ENCODE measurements at places on chromosomes 1 and 21.

DNA sequence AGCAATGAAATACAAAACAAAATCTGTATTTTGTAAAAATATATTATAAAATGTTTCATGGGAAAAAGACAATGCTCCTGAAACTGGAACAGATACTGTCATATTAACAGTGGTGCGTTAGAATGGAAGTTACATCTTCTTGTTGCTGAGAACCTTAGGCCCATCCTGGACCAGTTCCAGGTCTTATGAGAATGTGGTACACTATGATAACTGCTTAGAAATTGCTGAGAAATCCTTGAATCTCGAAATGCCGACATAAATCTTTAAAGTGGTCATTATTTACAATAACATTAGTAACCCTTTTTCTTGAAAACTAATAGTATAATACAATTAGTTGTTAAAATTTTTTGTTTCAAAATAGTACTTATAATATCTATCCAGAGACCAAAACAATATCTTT, 747.9 kb upstream of the NCAM2 start:
- no peak for DNase-seq

DNA sequence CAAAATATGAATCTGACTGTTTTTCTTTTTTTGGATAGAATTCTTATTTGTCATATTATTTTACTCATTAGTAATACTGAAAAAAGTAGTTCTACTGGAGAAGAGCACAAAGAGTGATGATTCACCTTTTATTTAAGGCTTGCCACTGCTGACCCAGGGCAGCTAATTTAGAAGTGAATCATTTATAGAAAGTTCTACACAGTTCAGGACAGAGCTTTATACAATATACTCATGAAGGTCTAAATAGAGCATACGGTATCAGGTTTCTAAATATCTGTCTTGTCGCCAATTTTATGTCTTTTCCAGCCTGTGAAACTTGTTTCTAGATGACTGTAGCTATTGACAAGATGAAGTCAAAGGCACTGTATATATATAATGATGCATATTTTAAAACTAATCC, 25.0 kb downstream of the GIPC2 start:
- DNase-seq: no peak

DNA sequence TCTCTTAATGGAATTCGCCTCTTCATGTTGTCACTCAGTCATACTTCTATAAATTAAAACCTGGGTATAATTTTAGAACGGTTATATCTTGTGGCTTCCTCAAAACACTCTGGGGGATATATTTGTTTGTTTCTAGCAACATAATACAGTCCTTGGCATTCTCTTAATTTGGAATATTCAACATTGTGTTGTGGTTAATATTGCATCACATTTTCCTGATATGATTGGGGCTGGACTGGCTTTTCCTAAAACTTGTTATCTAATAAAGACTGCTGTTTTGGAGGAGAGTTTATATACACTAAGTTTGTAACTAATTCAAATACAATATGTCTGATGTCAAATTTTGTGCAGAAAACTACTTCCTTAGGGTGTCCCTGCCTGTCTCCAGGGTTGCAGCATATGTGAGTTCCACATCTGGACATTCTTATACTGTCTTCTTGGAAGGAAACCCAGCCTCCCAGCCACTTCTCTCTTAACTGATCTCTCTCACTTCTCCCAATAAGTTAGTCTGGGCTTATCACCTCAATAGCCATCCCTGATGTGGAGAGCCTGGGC, 892.6 kb downstream of the MRPL39 start:
- no peak for DNase-seq

DNA sequence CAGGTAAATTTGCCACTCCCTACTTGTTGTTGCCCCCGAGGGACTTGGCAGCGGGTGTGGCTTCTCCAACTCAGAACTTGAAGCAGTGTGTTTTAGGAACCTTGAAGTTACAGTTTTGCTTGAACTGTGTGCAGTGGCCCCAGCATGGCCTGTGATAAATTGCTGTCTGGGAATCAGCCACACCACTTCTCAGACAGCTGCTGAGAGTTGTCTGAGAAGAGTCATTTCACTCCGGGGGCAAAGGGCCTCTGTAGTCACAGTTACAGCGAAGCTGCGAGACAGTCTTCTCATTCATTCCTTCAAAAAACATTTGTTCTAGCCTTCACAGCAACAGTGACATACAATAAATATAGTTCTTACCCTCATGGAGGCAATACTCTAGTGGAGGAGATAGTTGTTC, 70.3 kb downstream of the PROX1 start:
- DNase-seq: no peak

DNA sequence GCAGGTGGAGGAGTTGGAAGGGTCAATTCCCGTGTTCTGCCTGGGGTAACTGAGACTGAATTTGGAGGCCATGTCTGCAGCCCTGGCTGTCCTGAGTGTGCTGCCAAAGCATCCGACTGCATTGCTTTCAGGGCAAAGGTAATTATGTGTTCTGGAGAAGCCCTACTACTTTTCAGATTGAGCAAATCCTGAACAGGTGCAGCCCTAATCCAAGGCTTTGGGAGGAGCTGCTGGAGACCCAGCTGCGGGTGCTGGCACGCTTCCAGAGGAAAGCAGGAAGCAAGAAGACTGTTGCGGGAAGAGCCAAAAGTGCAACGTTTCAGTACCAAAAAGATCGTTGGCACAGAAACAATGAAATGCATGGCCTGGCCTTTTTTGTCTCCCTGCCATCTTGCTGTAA, 73.7 kb upstream of the NRIP1 start:
- DNase-seq: no peak

DNA sequence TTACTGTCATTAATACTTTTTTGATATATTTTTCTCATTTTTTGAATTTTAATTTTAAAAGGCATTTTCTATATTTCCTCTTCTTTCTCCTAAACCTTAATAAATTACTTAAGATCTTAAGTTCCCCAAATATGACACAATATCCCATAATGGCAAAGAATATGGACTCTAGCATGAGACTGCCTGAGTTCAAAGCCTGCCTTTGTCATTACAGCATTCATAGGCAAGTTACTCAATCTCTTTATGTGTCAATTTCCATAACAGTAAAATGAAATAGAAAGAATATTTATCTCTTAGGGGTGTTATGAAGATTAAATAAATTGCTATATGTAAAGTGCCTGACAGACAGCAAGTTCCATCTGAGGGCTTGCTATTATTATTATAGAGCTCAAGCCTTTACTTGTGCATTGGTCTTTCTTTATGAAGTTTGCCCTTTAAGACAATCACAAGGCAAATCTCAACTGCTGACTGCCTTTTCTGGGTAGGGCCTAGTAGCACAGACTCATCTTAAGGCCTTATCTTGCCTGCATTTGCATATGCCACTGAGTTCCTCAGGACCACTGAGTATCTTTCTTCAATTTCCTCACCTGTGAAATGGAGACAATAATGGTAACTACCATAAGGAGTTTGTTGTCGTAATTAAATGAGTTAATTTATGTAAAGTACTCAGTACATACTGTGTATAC, 231.0 kb downstream of the NRIP1 start:
- DNase-seq: no peak

GRCh38 chr1:207951652-207952051, 40.7 kb upstream of the CD34 start:
- no peak for DNase-seq

GRCh38 chr1:103561643-103562395, 9.6 kb upstream of the AMY2B start:
- DNase-seq: no peak

Data from stimulated activated CD8-positive, alpha-beta memory T cell treated with anti-CD3 and anti-CD28 coated beads, Interleukin-4, amount 100 ng/mL, for 4 hours (primary cell).